AG09319 (cell line): ENCODE measurements at places on chromosomes 1 and 21.
A peak's percentile ranks its signal among the peaks of the same experiment; 100 is the strongest.

- no peak for DNase-seq
Measured at GRCh38 chr1:29485096-29485925, 249.0 kb downstream of the PTPRU start.

DNA sequence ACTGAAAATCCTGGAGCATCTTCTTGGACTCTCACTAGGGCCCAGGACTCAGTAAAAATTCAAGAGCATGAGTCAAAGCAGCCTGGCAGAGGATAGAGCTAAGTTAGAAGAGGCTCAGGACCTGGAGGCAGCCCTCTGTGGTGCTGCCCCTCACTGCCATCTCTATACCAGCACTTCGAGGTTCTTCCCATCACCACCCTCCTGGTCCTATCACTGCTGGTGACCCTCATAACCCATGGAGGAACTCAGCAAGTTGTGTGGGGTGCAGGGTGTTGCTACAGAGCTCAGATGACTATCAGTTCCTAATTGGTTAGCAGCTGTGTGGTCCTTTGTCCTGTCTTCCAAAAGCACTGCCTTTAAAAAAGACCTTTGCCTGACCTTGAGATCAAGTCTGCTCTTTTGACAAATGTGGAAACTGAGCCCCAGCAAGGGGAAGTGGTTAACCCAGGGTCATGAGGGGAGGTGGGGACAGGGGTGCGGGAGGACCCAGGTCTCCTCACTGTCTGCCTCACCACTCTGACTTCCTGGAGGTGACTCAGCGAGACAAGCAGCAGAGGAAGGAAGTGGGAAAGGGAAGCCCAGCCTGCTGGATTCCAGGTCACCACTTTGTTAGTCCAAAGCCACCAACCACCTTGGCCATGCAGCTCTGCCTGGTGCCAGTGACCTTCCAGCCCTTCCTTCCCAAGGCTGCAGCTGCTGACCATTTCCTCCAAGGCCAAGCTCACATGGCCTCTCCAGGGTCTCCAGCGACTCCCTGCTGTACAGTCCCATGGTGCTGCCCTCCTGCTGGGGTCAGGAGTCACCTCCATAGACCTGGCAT lies 199.4 kb upstream of the EDN2 start:
- no peak for DNase-seq

DNA sequence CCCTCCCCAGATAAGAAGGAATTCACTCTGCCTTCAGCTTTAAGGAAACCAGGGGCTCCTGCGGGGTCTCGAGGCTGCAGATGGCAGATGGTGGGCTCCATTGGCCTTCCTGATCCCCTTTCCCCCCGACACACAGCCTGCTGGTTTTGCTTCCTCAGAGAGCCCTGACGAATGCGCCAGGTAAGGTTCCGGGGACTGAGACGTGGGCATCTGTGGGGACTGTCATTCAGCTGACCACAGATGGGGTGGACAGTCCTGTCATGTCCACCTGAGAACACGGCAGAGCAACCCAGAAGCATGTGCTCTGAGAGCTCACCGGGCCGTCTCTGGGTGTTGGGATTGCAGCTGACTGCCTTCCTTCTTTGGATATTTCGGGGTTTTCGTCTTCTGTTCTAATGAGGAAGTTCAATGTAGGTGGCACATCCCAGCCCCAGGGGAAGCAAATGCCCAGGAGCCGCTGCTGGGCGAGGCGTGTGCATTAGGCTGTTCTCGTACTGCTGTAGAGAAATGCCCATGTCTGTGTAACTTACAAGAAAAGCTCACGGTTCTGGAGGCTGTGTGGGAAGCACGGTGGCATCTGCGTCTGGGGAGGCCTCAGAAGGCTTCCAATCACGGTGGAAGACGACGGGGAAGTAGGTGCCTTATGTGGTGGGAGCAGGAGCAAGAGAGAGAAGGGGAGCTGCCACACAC lies 22.6 kb upstream of the TTC34 start:
- no peak for DNase-seq

- no peak for DNase-seq
Measured at GRCh38 chr1:66542811-66543767, 9.1 kb downstream of the SGIP1 start.

GRCh38 chr1:186757851-186758250 lies 70.9 kb upstream of the PLA2G4A start:
- no peak for DNase-seq

GRCh38 chr1:172845371-172845770 lies 186.5 kb downstream of the FASLG start:
- no peak for DNase-seq

DNA sequence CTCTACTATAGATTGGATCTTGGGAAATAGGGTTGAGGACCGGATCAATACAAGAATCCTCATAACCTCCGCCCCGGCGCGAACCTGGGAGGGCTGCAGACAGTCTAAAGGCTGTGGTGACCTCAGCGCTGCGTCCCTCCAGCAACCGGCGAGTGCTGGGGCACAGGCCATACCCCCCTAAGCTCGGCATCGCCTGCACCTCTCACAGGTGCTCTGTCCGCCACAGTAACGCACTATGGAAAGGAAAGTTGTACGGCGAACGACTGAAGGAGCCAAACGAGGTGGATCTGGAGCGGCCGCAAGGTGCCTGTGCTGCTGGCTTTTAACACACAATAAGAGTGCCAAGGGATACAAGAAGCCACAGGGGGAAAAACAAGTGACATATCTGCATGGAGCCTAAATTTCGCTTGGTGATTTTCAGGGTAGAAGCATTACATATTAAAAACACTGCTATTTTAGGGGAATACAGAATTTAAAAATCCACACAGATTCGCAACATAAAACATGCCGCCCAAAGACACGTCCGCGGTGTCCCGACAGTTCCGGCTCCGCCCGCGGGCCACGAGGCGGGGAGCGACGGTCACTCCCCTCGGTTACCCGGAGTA lies 1.4 kb upstream of the RBM15 start:
- no peak for DNase-seq

- DNase-seq: no peak
Measured at GRCh38 chr1:70290218-70290617, 64.3 kb downstream of the ANKRD13C start.

DNA sequence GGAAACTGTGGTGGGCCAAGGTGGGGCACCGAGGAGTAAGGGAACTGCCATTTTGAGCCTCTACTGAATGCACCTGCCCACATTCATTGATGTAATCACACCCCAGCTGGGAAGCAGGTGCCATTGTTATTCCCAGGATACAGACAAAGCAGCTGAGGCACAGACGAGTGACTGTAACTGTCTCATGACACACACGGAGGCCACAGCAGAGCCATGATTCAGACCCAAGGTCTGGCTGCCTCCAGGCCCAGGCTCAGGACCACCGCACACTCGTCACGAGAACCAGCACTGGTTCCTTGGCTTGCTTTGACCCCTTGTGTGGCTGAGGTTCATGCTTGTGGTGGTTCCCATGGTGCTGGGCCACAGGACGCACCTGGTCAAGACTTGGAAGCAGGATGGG lies 45.6 kb upstream of the CLIC4 start:
- DNase-seq: no peak

DNA sequence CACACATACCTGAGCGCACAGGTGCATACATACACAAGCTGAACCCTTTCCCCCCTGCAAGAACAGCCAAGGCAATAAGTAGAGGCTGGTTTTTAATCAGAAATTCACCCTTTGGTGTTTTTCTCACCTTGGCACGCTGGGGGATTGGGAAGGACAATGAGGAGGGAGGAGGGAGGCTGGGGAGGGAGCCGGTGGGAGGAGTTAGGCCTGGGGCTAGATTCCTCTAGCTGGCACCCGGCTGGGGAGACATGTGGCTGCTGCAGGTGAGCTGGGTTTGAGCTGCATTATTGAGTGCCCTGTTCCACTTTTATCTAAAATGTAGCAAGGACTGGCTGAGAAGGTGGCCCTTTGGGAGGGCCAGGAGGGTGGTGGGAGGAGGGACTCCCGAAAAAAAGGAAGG lies 97.8 kb upstream of the CSF3R start:
- DNase-seq: no peak

DNA sequence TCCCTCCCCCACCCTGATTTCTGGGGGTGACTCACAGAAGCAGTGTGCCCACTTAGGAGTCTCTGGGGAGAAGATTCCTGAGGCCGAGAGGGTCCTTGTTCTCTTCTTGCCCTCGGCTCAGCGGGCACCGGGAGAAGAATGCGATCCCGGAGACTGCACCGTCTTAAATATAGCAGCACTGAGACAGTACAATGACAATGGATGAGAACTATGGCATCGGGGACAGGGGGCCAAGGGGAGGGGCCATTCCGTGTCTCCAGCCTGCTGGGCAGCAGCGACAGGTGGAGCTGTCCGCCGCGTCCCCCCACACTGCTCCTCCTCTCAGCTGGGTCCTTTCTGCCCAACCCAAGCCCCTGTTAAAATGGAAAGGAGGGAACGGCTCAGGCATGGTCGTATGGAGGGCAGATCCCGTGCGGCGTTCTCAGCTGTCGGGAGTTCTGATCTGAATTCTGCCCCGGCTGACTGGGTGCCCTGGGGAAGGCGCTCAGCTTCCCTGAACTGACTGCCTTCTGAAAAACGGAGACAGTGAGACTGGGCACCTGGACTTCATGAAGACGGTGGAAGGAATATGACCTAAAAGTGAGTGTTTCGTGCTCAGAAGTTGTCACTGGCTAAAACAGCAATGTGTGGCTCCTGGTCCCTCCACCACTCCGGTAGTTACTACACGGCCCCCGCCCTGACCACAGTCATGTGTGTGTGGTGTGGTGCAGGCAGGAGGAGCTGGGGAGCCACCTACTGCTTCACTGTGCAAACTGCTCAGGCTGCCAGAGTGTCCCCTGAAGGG lies at the start of gene MYOM3:
Gene MYOM3, minus strand, starts transcription at position 140 of the 784 bp plus-strand sequence. CDS start 3,499 bp downstream, outside the sequence.
- DNase-seq: peak; percentile 23

DNA sequence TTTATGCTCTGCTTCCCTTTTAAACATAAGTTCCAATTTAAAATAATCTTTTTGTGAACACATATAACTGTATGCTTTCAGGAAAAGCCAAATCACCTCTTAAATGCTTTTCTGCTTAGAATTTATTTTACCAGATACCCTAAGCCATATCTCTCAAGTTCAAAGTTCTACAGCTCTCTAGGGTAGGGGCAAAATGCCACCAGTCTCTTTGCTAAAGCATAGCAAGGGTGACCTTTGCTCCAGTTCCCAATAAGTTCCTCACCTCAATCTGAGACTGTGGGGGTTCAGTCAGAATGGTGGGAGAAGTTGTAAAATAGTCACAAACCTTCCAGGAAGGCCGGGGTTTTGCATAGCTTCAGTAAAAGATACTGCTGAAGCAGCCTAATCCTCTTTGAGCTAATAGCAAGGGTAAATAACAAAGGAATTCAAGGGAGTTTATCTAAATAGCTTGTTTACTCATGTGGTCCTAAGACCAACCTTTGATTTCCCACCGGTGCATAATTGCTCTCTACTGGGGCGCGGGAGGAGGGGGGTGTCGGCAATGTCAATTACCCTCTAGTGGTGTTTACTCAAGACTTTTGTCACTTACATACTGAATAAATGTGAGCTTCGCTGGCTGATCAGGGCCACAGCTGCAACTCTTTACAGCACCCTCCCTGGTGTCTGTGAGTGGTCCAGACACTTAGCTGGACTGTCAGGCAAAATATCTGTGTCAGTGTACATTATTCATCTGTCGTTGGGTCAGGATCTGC lies 1376.2 kb downstream of the NCAM2 start:
- DNase-seq: no peak

DNA sequence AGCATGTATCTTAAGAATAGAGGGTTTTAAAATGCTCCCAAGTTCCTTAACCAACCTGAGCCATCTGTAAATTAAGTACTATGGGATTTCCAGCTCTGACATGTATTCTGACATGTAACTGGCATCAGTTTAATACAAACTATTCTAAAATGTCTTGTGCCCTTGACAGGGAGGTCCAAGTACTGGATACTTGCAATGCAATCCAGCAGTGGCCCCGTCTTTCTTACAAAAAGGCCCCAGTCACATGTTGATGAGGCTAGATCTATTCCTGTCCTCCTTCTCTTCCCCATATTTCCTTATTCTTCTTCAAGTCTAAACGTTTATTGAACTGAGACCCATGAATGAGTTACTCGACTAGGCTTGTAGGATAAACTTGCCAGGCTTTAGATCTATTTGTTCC lies 46.4 kb downstream of the MRPL39 start:
- DNase-seq: no peak

DNA sequence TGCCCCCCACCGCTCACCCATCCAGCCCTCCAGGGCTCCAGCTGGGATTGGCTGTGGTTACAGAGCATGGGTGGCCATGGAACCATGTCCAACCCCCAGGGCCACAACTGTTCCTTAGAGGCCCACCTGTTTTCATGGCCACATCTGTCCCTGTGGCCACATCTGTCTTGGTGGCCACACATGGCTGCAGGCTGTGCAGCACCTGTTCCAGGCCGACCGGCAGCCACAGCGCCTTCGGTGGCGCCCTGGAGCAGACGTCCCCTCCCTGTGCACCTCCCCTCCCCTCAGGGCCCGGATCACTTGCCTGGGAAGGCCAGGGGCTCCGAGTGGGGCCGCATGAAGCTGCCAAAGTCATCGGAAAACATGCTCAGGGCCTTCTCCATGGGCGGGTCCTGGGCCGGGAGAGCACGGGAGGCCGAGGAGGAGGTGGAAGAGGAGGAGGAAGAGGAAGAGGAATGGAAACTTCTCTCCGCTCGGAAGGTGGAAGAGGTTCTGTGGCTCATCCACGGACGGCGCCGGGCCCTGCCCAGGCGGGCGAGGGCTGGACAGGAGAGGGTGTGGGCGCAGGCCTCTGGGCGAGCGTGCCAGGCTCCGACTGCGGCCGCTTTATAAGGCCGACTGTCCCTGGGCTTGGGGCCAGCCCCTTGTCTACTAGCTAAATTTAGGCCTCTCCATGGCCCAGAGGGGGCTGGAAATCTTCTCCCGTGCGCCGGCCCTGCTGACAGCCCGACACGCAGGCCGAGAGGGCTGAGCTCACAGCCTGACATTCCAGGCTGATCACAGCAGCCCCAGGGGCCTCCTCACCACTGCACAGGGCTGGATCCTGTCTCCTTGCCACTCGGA lies at the start of gene HSPB7:
Gene HSPB7, minus strand, starts transcription at position 583 of the 843 bp plus-strand sequence. Its CDS starts 80 bp downstream, at position 503.
- peak; percentile 50 for DNase-seq

GRCh38 chr1:166083887-166084286 lies 82.9 kb downstream of the FAM78B start:
- DNase-seq: no peak

GRCh38 chr1:99886179-99886578 lies 36.0 kb downstream of the AGL start:
- no peak for DNase-seq

DNA sequence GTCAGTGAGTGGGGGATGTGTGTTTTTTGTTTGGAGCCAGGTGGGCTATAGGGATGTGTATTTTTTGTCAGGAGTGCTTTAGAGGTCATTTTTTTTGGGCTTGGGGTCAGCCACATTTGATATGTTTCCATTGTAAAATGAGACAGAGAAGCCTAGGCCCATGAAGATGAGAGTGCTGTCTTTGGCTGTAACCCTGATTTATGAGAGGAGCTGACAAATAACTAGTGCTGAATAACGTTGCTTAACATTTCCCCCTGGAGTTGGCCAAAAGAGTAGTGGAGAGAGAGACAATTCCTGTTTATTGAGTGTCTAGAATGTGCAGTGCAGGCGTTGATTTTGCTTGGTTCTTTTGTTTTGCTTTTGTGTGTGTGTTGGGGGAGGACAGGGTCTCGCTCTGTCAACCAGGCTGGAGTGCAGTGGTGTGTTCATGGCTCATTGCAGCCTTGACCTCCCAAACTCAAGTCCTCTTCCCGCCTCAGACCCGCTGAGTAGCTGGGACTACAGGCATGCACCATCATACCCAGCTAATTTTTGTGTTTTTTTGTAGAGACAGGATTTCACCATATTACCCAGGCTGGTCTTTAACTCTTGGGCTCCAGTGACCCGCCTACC lies 64.7 kb downstream of the S1PR1 start:
- no peak for DNase-seq
